ENCODE measurements at places on chromosomes 5 and 9. TPM values are rescaled to one million over a fixed set of nuclear protein-coding genes. Genes with fewer than 3 reads are reported as not detected.

GRCh38 chr5:99020698-99021048 is 91.9 kb upstream of the CHD1 start:
- no peak for DNase-seq
- H3K27me3 ChIP-seq = no peaks in the 10 kb centered on the region
- H3K4me3 ChIP-seq = no peak overlapping the region
- H3K36me3 ChIP-seq = no peaks in the 10 kb centered on the region
- no peak overlapping the region for H3K27ac ChIP-seq

DNA sequence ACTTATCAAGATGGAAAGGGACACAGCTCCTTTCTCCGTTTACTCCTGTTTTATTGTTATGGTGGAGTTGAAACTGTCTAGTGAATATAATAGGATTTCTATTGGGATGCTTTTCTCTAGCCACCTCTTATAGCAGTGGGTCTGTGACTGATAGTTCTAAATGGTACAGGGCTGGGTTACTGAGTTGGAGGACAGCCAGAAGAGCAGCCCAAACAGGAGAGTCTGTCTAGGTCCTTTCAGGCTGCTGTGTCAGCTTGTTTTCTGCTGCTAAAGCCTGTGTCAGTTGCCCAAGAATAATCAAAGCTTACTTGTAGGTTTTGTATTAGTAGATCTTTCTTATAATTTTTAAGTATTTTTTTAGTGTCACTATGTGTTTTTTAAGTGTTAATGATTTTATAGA is 356.0 kb upstream of the SEMA6A start:
- no peaks in the 10 kb centered on the region for H3K4me1 ChIP-seq
- H3K27ac ChIP-seq = no peak overlapping the region
- no peak overlapping the region for H3K4me3 ChIP-seq
- DNase-seq = no peak

CYSRT1 gene
- 0.47 TPM for total RNA-seq

CHSY3 gene
- not detected for total RNA-seq

GRCh38 chr5:17156463-17156862 is 61.0 kb upstream of the BASP1 start:
- H3K27ac ChIP-seq = no peak overlapping the region
- H3K4me3 ChIP-seq = no peak overlapping the region
- no peak for DNase-seq
- H3K27me3 ChIP-seq = no peaks in the 10 kb centered on the region

- DNase-seq = no peak
- no peak overlapping the region for H3K4me3 ChIP-seq
- H3K36me3 ChIP-seq = peaks cover 44% of the 10 kb centered on the region
These were observed 21.2 kb upstream of the MARCHF3 start for GRCh38 chr5:127051591-127051990.

DNA sequence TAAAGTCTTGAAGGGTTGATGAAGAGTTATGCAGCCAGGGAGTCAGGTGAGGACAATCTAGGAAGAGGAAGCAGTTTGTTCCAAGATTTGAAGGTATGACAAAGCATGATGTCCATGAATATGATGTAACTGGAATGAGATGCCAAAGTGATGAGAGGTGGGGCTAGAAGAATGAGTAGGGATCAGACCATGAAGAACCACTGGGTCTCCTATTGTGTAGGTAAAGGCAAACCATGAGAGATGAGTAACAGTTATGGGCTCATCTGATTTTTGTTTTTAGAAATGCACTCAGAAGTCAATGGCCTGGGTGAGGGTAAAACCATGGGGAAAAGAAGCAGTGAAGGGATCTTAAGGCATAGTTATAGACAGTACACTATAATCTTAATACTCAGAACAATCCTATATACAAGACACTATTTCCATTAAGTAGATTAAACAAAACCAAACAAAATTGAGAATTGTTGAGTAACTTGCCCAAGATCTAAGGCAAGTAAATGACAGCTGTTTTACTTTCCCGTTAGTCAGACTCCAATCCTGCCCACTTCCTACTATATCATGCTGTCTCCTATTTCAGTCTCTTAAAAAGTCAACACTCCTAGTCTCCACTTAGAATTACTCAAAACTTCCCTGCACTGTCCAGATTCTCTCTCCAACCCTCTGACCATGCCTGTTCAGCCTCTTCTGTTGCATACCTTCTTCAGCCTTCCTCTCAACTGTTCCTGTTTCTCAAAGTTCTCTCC is 393.8 kb upstream of the MEF2C start:
- H3K27ac ChIP-seq = no peak overlapping the region
- H3K4me3 ChIP-seq = no peak overlapping the region
- no peak for DNase-seq
- no peaks in the 10 kb centered on the region for H3K4me1 ChIP-seq
- no peaks in the 10 kb centered on the region for H3K36me3 ChIP-seq
- H3K27me3 ChIP-seq = peaks cover 16% of the 10 kb centered on the region

DNA sequence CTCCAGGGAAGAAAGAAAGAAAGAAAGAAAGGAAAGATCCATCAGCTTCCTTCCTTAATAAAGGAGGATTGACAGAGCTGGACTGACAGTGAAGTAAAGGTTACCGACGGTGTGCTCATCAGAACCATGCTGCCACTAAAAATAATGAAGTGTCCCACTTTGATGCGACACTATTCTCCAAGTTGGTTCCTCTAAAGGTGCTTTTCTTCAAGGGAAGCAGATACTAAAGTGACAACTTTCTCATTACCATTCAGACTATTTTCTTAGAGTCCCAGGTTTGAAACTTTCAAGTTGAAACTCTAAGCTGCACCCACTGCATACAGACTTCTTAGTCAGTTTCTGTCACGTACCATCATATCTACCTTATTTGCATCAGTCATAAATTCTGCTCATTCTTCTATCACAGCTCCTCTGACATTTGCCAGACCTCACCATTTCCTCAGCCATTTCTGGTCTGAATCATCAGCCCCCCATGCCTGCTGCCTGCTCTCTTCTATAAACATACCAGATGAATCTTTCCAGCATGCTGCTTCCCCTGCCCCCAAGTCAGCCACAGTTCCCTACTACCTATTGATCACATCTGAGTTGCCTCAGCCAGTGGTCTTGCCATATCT is 177.6 kb downstream of the DEPDC1B start:
- H3K4me1 ChIP-seq = peaks cover 9% of the 10 kb centered on the region
- H3K36me3 ChIP-seq = no peaks in the 10 kb centered on the region
- DNase-seq = no peak
- no peak overlapping the region for H3K27ac ChIP-seq

CDO1 gene
- not detected for total RNA-seq

Data from naive thymus-derived CD8-positive, alpha-beta T cell (primary cell).